ENCODE measurements at places on chromosomes 1 and 21.

DNA sequence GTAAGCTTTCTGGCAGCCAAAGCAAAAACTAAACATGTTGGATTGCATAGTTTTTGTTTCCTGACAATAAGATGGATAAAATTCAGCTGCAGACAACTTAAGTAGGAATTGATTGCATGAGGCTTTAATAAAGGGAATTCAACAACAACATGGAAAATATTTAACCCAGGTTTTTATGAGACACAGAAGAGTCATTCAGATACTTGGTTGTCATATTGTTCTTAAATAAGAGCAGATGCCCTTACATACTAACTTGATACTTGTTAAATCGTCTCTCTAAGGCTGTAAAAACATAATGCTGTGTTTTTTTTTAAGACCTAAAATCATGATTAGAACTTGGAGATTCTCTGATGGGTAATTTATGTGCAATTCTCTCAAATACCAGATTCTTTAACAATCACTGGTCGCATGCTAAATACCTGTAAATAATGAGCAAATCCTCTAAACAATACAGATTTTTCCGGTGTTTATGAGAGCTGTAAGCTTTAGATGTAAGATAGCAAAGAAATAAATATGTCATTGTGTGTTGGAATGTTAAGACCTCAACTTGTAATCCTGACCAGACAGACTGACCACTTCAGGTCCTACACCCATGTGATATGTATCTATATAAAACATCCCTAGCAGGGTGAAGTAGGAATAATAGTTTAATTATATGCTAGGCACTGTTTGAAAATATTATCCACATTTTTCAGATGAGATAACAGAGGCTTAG is 37.8 kb upstream of the CD34 start:
- DNase-seq, result no peak

DNA sequence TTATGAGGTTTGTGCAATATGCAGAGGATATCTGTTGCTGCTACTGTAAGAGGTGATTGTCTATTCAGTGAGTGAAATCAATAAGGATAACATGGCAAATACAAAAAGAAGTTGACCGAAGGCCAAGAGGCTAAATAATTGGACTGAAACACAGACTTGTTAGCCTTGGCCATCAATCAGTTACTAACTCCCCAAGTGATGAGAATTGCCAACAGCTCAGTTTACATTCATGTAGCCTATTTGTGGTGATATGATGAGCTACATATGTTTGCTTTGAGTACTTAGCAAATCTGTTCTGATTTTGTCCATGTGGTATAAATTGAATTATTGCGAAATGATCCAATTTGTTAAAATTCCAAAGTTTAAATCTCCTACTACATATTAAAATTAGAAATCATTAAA is 68.6 kb upstream of the VAV3 start:
- DNase-seq, result no peak

GRCh38 chr21:42404539-42404938 is 837 bp downstream of the UBASH3A start:
- DNase-seq, result no peak

DNA sequence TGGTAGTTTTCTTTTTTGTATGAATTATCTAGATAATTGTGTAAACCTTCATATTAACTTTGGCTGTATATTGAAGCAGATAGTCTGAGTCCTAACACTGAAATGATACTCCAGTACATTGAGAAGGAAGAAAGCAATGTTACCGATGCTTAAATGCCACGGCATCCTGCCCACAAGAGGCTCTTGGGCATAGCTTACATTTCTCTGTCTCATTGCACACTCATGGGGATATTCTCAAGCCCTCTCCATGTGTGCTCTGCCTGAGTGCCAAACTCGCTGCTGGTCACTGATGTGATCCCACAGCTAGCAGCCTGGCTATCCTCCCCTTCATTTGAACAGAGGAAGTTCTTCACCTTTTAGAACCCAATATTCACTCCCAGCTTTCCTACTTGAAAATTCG is 179.4 kb downstream of the TGFB2 start:
- DNase-seq, result no peak

DNA sequence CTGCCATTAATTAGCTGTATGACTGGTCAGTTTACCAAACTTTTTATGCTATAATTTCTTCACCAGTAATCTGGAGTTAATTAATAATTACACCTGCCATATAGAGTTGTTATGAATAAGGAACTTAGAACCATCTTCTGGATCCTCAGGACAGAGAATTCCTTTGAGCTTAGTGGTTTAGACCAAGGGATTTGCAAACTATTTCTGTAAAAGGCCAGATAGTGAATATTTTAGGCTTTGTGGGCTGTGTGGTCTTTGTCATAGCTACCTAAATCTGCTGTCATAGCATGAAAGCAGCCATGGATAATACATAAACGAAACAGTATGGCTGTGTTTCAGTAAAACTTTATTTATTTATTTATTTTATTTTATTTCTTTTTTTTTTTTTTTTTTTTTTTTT is 9.0 kb downstream of the TIMM17A start:
- no peak for DNase-seq

DNA sequence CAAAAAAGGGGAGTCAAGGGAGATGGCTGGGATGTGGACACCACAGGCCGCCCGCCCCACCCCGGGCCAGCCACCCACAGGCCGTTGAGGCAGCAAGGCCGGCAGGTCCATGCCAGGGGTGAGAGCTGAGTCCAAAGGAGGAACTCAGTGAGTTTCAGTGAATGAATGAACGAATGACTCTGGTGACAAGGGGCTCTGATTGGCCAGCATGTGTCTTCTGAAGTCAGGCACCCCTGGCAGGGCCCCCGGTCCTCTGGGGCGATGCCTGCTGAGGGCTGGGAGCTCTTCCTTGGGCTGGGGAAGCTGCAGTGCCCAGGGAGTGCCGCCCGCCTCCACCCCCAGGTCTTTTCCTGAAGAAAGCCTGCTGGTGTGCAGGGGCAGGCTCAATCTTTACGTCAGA is 236.1 kb upstream of the VAMP3 start:
- no peak for DNase-seq

GRCh38 chr1:19771350-19771749 is 28.4 kb downstream of the TMCO4 start:
- DNase-seq, result no peak

DNA sequence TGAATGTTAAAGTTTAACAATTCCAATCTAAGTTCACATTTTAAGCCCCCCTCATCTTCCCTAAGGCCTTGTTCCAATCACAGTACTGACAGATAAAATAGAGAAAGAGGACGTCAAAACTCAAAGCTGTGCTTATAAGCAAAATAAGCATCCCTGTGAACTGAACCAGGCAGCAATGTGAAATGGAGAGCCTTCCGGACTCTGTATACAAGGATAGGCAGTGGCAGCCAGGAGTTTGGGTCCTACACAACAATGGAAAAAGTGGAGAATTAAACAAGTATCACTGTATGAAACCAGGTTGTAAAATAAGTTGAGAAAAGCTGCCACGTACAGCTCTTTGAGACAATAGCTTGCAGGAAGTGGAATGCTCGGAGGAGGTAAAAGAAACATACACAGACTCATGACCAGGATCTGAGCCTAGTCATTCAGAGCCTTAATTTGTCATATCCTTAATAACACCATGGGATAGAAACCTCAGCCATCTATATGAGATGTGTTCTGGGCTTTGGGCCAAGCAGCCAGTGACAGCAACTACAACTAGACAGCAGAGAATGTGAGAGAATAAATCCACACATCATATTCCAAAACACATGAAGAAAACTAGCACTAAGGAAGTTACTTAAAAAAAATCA is 55.2 kb upstream of the PALMD start:
- no peak for DNase-seq

DNA sequence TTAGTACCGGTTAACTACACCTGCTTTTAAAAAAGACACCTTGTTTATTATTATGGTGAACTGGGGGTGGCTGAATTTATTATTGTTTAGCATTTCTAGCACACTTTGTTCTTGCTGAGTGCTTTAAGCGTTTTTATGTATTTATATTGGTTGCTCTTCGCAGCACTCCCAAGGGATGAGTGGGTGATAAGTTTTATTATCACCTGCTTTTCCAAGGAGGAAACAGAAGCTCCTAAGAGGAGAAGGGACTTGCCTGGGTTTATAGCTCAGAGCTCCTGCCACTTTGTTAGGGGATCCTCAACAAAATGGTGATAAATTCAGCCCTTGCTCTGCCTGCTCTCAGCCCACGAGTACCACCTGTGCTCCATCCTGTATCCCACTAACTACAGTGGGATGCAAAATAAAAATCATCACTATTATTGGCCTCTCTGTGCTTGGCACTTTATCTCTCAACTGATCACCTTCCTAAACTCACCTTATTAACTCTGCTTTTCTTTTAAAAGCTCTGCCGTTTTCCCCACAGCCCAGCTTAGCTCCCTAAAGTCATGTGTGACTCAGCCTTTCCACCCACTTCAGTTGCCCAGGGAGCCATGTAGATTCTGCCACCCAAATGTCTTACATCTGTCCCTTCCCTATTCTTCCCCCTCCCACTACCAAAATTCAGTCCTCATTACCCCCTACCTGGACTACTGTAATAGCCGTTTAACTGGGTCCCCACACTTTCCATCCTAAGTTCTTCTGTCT is 44.5 kb downstream of the BCL9 start:
- DNase-seq, result no peak

DNA sequence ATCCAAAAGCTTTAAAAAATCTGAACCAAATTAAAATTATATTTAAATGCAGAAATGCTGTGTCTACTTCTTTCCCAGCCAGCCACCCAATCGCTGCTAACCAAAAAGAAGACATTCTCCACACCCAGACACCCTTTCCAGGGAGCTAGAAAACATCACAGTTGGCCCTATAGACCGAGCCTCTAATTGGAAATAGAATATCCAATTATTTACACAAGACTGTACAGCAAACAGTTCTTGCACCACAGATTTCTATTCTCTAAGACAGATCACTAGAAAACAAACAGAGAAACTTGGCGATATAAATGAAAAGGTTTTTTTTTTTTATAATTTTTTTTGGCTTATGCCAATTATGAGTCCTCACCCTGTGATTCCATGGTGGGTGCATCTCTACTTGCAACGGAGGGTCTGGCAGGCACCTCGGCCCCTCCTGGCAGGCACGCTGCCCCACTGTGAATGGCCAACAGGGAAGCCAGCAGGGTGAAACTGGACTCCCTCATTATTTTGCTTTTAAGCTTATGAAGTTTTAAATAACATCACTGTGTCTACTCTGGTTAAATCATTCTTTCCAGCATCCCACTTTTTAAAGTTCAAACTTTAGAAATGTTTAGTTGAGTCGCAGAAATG is 29.2 kb downstream of the BCAR3 start:
- DNase-seq, result no peak

GRCh38 chr1:201219481-201220387 is 29.1 kb downstream of the IGFN1 start:
- no peak for DNase-seq

DNA sequence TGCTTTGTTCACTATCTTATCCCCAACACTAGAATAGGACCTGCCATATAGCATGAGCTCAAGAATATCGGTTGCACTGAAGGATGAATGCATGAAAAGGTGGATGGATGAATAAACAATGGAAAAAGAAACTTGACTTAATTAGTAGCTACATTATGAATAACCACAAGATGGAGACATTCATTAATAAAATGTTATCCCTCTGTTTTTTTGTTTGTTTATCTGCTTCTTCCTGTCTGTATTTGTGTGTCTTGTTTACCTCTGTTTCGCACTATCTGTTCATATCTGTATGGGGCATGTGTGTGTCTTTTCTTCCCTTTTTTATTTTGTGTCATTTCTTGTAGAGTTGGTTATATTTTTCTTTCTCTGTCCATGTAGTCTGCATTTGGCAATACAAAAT is 1.1 kb upstream of the OR14I1 start:
- no peak for DNase-seq

- no peak for DNase-seq
These were observed 5.5 kb downstream of the C1QTNF12 start for GRCh38 chr1:1240822-1241587.

DNA sequence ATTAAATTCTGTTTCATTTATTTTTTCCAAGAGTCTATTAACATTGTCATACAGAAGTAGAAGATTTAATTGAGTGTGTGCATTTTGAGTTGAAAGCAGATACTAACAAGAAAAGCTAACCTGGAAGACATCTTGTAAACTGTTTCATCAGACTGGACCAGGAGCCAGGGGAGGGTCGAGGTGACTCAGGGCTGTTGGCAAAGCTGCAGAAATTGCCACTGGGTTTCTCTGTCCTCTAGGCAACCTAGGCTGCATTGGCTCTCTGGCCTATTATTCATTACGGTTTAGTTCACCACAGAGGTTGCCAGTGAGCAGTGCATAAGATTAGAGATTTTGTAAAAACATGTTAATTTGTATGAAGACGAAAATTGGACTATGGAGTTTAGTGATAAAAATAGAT is 27.5 kb downstream of the ERG start:
- DNase-seq, result no peak

- no peak for DNase-seq
These were observed 2.9 kb upstream of the GPR25 start for GRCh38 chr1:200869753-200870391.

DNA sequence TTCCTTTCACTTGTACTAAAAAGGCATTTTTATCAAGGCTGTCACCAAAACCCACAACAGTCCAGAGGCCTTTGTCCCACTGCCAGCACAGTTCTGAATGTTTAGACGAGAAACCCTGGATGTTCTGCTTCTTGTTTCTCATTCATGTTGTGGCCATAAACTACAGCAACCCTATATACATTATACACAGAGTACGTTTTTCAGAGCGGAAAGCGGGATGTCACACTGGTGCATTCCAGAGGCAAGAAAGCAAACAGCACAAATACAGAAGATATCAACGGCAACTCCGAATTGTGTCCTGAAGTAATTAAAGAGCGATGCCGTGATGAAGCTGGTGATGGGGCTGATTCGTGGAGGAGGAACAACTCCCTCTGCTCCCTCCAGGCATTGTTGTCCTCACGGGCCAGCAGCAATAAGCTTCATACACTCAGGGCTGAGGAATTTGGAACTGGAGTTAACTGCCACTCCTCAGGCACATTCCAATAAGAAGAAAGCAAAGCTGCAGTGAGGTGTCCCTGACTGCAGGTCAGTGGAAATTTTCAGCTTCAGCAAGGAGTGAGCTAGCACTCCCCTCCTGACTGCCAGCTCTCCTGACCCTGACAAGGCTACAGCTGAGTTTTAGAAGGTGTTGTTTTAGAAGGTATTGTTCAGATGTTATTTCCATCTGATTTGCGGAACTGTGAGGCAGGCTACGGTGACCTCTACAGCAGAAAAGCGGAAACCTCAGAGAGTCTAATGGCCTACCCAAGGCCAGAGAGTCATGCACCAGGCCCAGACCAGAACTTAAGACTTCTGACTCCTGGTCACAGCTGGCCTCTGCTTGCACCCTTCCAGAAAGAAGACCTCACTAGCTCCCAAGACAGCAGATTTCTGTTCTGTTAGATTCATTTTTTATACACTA is 149.0 kb downstream of the TGFBR3 start:
- DNase-seq, result no peak

GRCh38 chr21:34517491-34518245 is 5.7 kb upstream of the KCNE1 start:
- DNase-seq, result no peak

DNA sequence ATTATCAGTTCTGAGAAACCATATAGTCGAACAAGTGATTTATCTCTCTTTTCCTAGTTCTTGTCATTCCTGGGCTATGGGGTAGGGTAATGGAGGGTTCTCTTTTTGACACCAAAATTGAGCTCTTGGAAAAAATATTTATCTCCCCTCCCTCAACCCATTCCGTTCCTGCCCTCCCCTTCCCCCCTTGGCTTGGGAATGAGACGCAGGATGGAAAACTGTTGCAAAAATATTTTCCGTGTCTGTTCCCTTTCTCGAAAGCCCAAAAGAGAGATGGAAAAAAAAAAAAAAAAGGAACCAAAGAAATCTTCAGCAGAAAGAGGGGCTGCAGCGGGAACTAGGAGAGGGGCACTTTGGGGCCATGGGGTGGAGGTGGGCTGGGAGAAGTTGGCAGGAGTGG is 766 bp downstream of the ATP2B4 start:
- DNase-seq, result no peak

- no peak for DNase-seq
These were observed 69.2 kb downstream of the UMODL1 start for GRCh38 chr21:42140196-42140934.

Data from esophagus squamous epithelium (tissue), 5 donors.